ENCODE measurements at places on chromosomes 7 and 10. TPM values are rescaled to one million over a fixed set of nuclear protein-coding genes. Genes with fewer than 3 reads are reported as not detected.

- DNase-seq, result no peak
Measured at GRCh38 chr7:55427800-55428199, 62.7 kb downstream of the LANCL2 start.

DNA sequence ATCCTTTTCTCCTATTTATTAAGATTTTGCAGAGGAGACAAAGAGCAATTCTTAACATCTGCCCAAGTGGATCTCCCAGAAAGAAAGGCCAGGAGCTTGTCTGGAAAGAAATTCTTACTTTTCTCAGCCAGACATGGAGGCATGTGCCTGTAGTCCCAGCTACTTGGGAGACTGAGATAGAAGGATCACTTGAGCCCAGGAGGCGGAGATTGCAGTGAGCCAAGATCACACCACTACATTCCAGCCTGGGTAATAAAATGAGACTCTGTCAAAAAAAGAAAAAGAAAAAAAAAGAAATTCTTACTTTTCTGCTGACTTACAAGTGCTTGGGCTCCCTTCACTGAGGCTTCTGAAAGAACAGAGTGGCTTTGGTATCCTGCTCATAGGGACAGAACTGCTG is 2.4 kb upstream of the CYP3A43 start:
- DNase-seq, result no peak

GRCh38 chr10:125209591-125210355 is 49.4 kb upstream of the CTBP2 start:
- DNase-seq, result peak; percentile 82

DNA sequence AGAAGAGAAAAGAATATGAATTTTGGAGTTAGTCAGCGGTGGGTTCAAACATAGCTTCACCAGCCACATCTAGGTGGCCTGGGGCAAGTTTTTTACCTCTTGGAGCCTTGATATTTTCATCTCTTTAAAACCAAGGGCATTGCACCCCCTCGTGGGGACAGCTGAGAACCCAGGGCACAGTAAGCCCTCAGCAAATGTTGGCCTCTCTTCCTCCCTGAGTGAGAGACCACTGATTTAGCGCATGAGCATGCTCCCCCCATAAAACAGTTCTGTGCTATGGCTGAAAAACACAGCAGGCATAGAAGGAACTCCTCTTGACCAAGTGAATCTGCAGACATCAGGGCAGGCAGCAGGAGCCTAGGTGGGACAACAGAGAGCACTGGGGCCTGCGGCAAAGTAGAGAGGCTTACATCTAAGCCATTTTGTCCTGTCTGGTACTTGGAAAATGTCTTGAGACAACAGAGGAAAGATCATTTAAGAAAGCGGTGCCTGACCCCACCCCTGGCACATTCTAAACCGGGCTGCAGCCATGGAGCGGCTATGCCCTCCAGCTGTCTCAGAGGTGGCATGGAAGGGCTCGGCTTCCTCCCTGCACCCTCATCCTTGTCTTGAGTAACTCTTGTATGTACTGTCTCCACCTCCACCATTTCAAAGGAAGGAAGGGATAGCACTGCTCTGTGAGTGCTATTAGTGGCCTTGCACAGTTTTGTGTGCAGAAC is 94.7 kb downstream of the ARHGAP22 start:
- DNase-seq, result no peak

DNA sequence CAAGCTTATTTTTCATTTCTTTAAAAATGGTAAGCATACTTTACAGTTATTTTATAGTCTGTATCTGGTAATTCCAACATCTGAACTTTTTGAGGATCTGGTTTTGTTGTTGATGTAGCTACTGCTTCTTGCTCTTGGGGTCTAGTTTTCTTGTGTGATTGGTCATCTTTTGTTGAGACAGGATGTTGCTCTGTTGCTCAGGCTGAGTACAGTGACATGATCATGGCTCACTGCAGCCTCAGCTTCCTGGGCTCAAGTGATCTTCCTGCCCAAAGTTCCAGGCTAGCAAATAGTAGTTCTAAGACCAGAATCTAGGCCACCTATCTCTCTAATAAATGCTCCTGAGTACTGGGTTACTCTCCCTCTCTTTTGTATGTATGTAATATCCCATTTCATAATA is 75.7 kb downstream of the NRCAM start:
- no peak for DNase-seq

DNA sequence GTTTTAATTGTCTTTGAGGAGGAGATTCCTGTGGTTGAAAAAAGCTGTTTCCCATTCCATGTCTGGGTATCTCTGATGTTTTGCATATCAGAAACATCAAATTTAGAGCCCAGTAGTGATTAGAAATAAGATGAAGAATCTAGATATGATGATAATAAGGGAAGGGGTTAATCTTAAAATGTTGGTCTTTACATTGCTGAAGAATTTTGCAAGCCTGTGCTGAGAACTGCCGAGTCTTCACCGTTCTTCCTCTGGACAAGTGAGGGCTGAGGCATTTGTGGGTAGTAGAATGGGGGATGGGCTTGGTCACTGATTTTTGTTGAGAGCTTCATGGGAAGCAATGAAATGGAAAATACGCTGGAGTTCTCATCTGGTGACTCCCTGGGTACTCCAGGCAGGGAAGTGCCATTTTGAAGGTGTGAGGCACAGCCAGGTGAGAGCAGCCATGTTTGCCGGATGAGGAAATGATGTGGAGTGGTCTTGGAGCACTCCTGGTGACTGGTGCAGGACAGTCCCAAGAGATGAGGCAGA is 10.2 kb downstream of the TCF7L2 start:
- DNase-seq, result no peak

- DNase-seq, result no peak
Measured at GRCh38 chr7:94923412-94923811, 16.0 kb downstream of the PPP1R9A start.

DNA sequence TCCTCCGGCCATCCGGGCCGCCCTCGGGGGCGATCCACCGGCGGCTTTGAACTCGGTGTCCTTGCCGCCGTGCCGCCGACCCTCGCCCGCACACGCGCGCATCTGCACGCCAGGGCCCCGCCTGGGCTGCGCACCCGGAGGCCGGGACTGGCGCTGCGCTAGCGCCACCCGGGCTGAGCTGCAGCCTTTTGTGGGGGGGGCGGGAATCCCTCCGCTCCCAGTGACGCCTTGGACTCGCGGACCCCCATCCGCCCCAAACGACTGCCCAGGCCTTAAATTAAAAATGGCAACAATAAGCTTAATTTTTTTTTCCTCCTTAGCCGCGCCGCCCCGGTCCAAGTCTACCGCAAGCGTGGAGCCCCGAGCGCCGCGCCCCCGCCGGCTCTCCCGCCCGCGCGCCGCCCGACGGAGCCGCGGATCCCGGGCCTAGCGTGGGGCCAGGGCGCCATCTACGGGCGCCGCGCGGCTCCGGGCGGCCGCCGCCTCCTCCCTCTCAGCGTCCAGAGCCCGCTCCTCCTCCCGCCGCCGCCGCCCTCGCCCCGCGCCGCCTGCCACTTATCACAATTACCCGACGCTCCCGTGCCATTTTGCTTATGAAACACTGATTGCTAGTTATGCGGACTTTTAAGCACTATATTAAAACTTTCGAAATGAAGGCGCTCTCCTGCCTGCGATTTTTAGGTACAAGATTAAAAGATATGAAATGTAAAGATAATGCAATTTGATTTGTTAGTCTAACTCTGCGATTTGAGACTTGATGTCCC is 7.5 kb upstream of the EBF3 start:
- no peak for DNase-seq

DNA sequence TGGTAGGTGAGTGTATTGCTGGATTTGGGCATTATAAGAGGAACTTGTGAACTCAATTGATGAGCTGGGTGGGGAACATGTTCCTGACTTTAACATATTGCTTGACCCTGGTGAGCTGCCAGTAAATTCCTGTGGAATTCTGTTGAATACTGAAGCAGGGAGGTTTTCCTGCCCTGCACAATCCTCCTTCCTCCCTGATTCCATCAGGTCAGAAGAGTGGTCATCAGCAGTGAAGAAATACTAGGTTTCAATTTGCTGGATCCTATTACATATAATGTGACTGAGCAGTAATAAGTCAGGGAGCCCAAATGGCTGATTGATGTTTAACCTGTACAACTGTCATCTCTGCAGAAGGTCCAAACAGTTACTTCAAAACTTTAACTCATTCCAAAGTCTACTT is 581.2 kb downstream of the SUGCT start:
- DNase-seq, result no peak

Gene FXYD4
- total RNA-seq, result not detected

Gene TYW1B
- total RNA-seq, result 0.80 TPM

Gene TFR2
- total RNA-seq, result 1.1 TPM

Gene ABCC2
- total RNA-seq, result 0.17 TPM
